NCI-H510A (cell line): ENCODE measurements at places on chromosomes 5 and 9.
A peak's percentile ranks its signal among the peaks of the same experiment; 100 is the strongest.

GRCh38 chr5:29229461-29229860, 1964.0 kb upstream of the CDH6 start:
- no peak for DNase-seq

DNA sequence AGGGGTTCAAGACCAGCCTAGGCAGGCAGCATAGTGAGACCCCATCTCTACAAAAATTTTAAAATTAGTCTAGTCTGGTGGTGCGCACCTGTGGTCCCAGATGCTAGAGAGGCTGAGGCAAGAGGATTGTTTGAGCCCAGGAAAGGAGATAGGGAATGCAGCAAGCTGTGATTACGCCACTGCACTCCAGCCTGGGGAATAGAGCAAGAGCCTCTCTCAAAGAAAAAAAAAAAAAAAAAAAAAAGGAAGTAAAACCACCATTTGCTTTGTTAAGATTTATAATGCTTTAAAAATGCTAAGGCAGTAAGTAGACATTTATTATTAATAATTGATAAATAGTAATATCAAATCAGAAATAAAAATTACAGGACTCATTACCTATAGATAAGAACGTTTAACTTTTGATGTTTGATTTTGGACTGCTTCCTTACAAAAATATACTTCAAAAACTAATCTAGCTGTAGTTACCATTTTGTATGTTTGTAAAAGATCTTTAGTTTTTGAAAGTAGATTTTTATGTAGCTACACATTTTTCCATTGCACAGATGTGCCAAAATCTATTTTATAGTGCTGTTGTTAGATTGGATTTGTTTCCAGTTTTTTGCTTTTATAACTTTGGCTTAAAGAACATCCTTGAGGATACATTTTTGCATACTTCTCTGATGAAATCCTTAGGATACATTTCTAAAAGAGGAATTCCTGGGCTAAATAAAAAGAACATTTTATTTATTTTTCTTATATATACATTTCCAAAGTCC, 86.4 kb downstream of the INIP start:
- no peak for DNase-seq

GRCh38 chr5:132263548-132264261, 6.2 kb downstream of the PDLIM4 start:
- DNase-seq: no peak

DNA sequence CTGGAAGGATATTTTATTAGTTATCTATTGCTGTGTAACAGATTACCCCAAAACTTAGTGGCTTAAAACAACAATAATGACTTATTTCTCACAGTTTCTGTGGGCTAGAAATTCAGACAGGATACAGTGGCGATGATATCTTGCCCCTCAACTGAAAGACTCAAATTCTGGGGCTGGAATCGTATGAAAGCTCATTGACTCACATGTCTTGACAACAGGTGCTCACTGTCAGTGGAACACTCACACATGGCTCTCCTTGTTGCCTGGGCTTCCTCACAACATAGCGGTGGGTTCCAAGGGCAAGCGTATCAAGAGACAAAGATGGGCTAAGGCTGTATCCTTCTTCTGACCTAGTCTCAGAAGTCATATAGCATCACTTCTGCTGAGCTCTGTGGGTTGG, 3.7 kb upstream of the GNPDA1 start:
- no peak for DNase-seq

GRCh38 chr5:115749016-115749415, 67.4 kb downstream of the CDO1 start:
- no peak for DNase-seq

DNA sequence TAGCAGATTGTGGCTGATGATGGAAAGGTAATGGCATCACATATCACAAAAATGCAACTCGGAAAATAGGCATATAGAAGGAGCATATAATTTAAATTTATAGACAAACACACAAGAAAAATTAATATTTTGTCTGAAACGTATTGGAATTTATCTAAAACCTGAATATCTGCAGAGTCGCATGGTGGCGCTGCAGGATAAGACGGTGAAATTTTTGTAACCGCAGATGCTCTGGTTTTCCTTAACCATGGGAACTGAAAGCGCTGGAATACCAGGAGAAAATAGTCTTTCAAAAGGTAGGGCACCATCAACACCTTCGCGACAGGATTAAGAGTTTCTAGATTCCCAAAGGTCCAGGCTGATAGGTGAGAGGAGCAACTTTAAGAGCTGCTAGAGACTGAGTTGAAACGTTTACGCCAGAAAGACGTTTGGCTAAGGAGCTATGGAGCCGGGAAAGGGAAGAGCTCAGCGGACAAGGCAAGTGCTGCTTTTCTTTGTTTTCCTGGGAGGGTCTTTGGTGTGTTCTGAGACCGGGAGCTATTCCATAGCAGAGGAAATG, 11.0 kb upstream of the PCDHB15 start:
- no peak for DNase-seq

- DNase-seq: no peak
Observed at GRCh38 chr9:108684288-108685025, 171.3 kb downstream of the ACTL7B start.

GRCh38 chr5:154714266-154714986, 40.8 kb upstream of the LARP1 start:
- DNase-seq: no peak

GRCh38 chr9:131418143-131419025, 24.5 kb downstream of the PRRC2B start:
- DNase-seq: peak; percentile 65
